ENCODE measurements at places on chromosomes 3 and 15.

DNA sequence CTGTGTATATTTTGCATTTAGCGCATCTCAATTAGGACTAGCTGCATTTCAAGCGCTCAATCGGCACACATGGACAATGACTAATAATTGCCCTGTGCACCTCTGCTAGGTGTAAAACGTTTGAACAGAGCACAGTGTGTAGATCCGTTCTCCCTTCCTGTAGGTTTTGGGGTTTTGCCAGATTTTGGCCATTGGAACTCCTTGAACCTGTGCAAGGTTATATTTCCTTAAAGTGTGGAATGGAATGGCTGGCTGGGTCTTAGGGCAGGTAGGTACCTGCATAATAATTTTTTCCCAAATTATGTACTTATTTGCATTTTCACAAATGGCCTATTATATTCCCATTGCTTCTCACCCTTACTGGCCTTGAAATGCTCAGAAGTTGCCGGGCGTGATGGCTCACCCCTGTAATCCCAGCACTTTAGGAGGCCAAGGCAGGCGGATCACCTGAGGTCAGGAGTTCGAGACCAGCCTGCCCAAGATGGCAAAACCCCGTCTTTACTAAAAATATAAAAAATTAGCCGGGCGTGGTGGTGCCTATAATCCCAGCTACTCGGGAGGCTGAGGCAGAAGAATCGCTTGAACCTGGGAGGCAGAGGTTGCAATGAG, 777 bp downstream of the RNU5B-1 start:
- DNase-seq = no peak

GRCh38 chr15:25641762-25642161, 202.9 kb upstream of the UBE3A start:
- DNase-seq = no peak

DNA sequence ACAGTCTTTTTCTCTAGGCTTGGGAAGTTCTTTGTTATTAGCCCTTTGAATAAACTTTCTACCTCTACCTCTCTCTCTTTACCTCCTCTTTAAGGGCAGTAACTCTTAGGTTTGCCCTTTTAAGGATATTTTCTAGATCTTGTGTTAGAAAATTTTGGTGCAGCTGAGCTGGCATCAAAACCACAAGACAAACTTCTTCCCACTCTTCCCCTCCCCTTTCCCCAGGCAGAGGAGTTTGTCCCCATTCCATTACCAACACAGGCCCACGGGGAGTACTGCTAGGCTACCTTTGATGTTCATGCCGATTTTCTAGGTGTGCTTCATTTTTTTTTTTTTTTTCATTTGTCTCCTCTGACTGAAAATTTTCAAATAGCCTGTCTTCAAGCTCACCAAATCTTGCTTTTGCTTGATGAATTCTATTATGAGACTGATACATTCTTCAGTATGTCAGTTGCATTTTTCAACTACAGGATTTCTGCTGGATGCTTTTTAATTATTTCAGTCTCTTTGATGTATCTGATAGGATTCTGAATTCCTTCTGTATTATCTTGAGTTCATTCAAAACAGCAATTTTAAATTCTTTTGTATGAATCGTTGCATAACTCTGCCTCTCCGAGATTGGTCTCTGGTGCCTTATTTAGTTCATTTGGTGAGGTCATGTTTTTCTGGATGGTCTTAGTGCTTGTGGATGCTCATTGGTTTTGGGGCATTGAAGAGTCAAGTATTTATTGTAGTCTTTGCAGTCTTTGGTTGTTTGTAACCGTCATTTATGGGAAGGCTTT, 112.0 kb downstream of the UBE2E2 start:
- no peak for DNase-seq

DNA sequence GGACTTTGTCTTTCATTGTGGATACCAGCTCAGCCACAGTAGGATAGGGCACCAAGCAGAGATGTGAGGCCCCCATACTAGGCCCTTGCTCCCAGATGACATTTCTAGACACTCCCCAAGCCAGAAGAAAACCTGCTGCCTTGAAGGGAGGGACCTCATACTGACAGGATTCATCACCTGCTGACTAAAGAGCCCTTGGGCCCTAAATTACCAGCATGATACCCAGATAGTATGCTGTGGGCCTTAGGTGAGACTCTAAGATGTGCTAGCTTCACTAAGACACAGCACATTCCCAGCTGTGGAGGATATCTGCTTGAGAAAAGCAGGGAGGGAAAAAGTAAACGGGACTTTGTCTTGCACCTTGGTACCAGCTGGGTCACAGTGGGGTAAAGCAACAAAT, 324.0 kb downstream of the TBL1XR1 start:
- no peak for DNase-seq

- DNase-seq = no peak
These were observed 19.0 kb downstream of the EDC3 start for GRCh38 chr15:74676801-74677200.

- DNase-seq = no peak
These were observed 107.7 kb upstream of the PLSCR5 start for GRCh38 chr3:146712806-146713205.

DNA sequence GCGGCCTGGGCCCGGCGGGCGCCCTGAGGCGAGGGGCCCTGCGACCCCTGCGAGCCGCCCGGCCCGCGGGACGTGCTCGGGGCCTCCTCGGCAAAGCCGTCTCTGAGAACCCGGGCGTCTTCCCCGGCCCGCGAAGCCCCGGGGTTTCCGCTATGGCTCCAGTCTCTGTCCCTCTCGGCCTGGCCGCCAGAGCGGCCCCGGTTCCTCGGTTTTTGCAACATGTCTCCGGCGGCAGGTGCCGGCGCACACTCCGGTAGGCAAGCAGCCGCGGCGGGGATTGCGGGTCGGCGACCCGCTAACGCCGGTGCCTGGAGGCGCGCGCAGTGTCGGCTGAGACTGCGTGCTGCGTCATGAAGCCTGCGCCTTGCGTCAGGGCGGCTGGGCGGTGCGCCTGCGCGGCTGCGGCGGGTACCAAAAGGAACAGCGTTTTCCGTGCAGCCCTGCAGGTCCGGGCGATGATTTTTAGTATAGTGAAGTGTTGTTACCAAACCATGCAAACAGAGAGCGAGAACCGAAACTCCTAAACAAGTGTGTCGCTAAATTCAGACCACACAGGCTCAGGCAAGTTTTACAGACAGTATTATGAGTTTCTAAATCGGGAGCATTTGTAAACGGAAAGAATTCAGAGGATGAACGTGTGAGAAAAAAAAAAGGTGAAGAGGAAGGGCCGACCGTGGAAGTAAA, at the start of gene NSMCE3:
Gene NSMCE3, minus strand, starts transcription at position 338 of the 684 bp plus-strand sequence. Its CDS starts 117 bp downstream, at position 221.
- DNase-seq = peak; percentile 78

- no peak for DNase-seq
These were observed 21.8 kb upstream of the KCNMB2 start for GRCh38 chr3:178514401-178514800.

DNA sequence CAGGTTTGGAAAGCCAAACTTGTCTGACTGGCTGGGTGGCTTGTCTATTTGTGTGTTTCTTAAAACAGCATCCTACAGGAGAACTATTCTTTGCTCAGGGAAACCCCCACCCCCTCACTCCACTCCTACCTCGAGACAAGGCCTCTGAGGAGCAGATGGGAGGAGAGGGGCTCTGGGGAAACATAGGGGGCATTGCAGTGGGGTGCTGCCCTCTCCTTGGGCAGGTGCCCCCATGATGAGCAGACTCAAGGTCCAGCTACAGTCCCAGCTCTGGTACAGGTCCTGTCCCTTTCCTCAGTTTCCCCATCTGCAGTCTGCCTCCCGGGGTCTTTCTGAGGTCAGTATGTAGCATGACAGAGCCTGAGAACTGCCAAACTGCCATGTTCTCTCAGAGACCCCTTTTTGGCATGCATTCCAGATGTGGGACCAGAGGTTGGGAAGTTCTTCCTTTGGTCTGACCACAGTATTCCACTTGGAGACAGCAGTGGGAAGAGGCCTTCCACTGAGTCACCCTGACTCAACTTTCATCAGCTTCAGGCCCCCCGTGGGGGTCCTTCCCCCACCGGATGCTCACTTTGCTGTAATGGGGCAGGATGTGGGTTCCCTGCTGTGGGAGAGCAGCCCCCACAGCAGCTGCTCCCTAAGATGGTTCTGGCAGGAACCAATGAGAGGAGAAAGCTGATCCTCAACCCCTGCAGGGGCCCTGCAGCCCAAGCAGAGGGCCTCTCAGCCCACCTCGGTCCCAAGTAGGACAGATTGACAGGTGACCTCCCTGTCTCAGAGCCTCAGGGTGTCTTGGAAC, 32.3 kb upstream of the CYP11A1 start:
- no peak for DNase-seq

DNA sequence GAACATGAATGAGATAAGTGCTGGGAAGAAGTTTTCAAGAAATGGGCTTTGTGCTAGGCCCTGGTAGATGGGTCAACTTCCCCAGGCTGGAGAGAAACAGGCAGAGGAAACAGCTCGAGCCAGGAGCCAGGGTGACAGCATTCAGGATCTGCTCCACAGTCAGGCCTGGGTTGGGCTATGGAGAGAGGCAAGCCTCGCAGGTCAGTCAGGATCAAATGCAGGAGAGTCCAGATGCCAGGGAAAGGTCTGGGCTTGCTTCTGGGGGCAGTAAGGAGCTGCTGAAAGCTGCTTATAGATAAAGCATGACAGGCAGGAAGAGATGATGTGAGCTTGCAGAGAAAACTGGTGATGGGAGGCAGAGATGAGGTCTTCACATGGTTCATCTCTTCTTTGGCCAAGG, 11.0 kb upstream of the USP3 start:
- DNase-seq = no peak

GRCh38 chr3:173340626-173341025, 56.9 kb upstream of the NLGN1 start:
- DNase-seq = no peak

Measured in stimulated activated CD8-positive, alpha-beta memory T cell treated with anti-CD3 and anti-CD28 coated beads, Interleukin-7, amount 100 ng/mL, for 1 hour (primary cell).